T-helper 17 cell (primary cell): ENCODE measurements at places on chromosomes 1 and 21. TPM values are rescaled to one million over a fixed set of nuclear protein-coding genes. Genes with fewer than 3 reads are reported as not detected.

DNA sequence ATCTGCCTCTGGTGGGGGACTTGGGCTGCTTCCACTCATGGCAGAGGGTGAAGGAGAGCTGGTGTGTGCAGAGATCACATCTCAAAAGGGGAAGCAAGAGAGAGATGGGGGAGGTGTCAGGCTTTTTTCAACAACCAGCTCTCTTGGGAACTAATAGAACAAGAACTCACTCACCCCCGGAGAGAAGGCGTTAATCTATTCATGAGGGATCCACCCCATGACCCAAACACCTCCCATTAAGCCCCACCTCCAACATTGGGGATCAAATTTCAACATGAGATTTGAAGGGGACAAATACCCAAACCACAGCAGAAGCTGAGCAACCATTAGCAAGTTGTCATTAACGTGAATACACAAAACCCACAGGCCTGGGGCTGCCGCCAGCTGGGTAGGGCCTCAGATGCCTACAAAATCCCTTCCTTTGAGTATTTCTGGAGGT lies 12.0 kb upstream of the VWA5B1 start:
- peaks cover 71% of the 10 kb centered on the region for H3K27me3 ChIP-seq
- H3K36me3 ChIP-seq: no peaks in the 10 kb centered on the region
- H3K4me1 ChIP-seq: peaks cover 6% of the 10 kb centered on the region
- H3K4me3 ChIP-seq: no peak overlapping the region
- no peak overlapping the region for H3K27ac ChIP-seq
- no peak for DNase-seq

DNA sequence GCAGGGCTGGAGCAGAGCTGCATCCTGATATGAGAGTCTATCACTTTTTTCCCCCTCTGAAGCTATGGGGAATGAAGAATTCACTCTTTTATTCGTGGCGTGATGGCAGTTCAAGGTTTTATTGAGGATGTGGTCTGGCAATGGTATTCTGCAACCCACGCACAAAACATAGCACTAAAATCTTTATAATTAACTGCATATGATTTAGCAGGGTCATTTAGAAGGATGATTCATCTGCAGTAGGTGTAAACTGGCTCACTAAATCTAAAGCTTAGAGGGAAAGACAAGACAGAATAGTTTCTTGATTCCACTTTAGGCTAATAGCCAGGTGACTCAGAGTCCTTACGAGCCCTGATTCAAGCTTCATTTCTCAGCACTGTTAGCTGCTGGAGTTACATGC lies 25.0 kb upstream of the CHRM3 start:
- no peaks in the 10 kb centered on the region for H3K36me3 ChIP-seq
- no peaks in the 10 kb centered on the region for H3K4me1 ChIP-seq
- no peak for DNase-seq
- H3K27me3 ChIP-seq: peaks cover 13% of the 10 kb centered on the region

DNA sequence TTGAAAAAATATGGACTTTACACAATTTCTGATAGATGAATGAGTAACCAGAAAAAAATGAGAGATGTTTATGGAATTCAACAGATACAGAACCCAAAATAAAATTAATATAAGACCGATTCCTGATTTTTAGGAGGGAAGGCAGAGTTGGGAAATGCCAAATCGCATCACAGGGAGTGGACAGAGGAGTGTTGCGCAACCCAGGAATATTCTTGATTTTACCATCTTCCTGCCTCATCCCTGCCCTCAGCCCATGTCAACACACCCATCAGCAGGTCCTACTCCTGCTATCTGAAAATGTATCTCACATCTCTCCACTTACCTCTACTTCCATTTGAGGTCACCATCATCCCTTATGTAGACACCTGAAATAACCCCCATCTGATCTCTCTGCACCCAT lies 221.0 kb downstream of the DSCAM start:
- H3K4me3 ChIP-seq: no peak overlapping the region
- no peak overlapping the region for H3K27ac ChIP-seq
- no peaks in the 10 kb centered on the region for H3K4me1 ChIP-seq
- no peaks in the 10 kb centered on the region for H3K27me3 ChIP-seq

- peaks cover 11% of the 10 kb centered on the region for H3K4me1 ChIP-seq
- H3K27me3 ChIP-seq: peaks cover 72% of the 10 kb centered on the region
- peaks cover 2% of the 10 kb centered on the region for H3K36me3 ChIP-seq
- no peak for DNase-seq
These were observed 229.7 kb upstream of the TMEM51 start for GRCh38 chr1:14923727-14924452.

FLG2 gene
- total RNA-seq: not detected
